RWPE1 (cell line): ENCODE measurements at places on chromosomes 12 and 14.

DNA sequence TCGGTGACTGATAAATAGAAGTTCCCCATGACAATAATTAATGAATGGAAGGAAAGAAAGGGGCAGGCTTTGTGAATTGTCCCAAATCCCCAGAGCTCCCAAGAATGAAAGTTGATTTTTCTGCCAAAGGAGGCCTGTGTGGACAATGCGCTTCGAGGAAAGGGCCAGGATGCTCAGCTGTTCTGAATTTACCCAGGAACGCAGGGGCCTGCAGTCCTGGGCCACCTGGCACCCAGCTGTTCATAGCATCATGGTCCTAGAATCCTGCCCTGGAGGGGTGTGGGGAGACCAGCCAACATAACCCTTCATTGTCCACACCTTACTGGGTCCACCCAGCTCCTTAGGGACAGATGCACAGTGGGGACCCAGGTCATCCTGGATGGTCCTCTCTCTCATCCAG is 587.5 kb downstream of the BCL11B start:
- DNase-seq = no peak

DNA sequence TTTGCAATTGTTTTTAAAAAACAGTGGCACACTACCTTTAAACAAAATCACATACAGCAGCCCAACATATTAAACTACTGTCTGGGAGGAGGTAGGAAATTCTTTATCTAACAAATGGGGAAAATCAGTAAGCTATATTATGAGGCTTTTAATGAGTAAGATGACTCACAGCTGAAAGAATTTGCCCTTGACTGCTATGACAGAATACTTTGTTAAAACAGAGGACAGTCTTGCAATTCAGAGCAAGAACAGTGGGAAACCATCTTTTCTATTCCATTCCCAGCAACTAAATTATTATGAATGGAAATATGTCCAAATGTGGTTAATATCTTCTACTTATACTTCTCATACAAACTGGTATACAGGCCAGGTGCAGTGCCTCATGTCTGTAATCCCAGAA is 49.2 kb upstream of the SGPP1 start:
- DNase-seq = peak; percentile 47

DNA sequence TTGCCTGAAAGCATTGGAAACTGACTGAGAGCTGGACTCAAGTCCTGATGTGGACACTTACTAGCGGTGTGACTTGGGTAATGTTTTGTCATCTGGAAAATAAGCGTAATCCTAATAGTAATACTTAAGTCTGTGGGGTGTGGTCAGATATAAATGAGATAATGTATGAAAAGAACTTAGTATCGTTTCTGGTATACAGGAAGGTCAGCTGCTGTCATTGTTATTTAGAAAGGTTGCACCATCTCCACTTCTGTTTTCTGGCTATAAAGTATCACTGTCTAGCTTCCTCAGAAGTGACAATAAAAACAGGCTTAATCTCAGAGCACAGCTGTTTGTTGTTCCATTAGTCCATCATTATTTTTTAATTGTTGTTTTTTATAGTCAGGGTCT is 34.1 kb upstream of the TUBA1C start:
- no peak for DNase-seq

GRCh38 chr12:1956716-1957115 is 38.3 kb upstream of the CACNA2D4 start:
- no peak for DNase-seq

DNA sequence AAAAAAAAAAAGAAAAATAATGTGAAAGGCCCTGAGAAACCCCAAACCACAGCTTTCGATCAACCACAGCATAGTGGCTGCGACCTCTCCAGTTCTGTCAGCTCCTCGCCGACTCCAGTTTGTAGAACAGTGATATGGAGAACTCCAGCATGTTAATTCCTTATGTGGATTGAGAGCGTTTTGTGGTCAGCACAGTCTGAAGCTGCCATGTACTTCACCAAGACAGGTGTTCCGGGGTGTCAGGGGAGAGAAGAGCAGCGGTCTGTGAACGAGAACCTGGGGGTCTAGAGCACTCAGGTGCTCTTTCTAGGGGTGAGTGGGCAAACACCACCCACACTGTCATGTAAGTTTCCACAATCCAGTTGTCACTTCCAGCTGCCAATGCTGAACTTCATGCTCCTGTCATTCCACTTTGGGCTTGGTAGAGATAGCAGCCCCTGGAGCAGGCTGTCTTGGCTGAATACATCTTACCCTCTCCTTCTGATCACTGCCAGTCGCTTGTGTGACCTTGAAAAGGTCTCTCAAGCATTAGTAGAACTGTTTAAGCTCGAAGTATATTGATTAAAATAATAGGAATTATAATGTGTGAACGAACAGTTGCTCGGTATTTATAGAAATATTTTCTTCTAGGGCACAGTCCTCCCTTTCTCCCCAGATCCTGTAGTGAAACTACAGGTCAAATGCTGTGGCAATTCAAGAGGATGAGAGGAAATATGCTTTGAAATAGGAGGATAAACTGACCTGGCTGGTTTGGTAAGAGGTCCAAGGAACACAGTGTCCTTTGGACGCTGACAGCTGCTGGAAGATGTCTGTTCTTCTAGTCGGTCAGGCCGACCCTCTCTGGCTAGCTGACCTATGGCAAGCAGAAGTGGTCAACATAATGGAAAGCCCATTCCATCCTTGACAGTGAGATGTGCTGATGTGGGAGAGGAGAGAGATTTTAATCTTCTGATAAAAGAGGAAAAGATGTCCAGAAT is 15.7 kb upstream of the MAX start:
- no peak for DNase-seq

DNA sequence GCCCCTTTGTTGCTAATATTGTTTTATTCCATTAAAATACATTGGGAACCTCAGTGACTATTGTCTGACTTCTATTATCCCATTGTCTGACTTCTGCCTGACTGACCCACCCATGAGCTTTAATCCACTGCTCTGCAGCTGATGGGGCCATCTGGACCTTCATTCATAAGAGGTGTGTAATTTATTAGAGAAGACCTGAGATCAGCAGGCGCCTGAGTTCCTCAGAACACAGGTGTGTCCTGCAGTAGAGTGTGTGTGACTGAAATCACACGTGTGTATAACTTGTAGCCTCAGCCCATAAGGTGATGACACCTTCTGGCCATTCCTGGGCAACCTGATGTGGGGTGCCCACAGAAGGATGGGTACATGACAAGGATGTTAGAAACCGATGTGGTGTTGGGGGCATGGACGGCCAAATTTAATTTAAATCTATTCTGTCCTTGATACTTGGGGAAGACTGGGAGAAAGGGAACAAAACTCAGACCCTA is 821.0 kb downstream of the TMEM121 start:
- DNase-seq = no peak

DNA sequence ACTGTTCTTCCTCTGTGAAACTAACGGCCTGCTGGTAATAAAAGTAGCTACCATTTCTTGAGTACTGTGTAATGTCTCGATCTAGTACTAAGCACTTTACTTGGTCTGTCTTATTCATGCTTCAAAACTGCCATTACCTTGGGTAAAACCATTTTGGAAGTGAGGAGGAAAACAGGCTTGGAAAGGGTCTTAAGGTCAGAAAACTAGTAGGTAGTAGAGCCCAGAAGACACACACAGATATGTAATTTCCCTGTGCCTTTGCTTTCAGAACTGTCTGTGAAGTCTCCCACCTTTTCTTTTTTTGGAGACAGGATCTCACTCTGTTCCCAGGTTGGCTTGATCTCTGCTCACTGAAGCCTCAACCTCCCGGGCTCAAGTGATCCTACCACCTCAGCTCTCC is 3.4 kb upstream of the DDX55 start:
- DNase-seq = no peak

DNA sequence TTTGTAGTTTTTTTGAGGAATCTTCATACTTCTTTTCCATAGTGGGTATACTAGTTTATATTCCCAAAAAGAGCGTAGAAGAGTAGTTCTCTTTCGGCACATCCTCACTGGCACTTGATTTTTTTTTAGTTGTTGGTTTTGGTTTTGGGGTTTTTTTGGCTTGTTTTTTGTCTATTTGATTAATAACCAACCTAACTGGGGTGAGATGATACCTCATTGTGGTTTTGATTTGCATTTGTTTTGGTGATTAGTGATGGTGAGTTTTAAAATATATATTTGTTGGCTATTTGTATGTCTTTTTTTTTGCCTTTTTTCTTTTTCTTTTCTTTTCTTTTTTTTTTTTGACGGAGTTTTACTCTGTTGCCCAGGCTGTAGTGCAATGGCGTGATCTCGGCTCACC is 69.7 kb upstream of the BTG1 start:
- no peak for DNase-seq

DNA sequence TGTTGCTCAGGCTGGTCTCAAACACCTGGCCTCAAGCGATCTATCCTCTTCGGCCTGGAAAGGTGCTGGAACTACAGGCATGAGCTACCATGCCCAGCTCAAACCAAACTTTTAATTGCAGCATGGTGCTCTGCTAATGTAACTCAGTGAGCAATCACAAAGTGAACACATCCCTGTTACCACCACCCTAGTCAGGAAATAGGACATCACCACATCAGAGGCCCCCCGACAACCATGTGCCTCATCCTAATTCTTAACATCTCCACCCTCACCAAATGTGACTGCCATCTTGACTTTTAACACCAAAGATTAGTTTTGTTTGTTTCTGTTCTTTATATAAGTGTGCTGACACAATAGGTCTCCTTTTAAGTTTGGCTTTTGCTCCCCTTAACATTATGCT is 22.8 kb upstream of the SDR39U1 start:
- DNase-seq = no peak

DNA sequence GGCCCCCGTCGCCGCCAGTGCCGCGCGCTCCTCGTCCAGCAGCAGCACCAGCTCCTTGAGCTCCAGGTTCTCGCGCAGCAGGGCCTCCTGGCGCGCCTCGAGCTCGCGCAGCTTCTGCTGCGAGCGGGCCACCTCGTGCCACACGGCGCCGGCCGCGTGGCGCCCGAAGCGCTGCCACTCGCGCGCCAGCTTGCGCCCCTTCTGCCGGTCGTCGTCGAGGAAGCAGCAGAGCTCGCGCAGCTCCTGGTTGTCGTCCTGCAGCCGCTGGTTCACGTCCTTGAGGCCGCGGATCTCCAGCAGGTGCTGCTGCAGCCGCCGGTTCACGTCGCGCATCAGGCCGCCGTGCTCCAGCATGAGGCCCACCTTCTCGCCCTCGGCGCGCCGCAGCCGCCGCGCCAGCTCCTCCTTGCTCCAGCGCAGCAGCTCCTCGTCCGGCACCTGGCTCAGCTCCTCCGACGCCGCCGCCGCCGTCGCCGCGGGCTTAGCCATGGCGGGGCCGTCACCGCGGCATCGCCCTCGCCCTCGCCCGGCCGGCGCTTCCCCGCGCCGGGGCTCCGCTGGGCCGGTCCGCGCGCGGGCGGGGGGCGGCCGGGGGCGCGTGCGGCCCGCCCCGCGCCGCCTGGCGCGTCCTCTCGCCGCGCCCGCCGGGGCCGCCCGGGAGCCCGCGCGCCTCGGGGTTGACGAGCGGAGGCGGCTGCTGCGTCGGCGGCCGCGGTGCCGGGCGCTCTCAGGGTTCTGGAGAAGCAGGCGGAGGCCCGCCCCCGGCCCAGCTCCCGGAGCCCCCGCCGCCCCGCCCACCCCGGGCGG is at the start of gene CCDC85C:
Gene CCDC85C (minus strand): TSS at position 737 of the 807 bp plus-strand sequence. CDS start 248 bp downstream, at position 489.
- DNase-seq = no peak

DNA sequence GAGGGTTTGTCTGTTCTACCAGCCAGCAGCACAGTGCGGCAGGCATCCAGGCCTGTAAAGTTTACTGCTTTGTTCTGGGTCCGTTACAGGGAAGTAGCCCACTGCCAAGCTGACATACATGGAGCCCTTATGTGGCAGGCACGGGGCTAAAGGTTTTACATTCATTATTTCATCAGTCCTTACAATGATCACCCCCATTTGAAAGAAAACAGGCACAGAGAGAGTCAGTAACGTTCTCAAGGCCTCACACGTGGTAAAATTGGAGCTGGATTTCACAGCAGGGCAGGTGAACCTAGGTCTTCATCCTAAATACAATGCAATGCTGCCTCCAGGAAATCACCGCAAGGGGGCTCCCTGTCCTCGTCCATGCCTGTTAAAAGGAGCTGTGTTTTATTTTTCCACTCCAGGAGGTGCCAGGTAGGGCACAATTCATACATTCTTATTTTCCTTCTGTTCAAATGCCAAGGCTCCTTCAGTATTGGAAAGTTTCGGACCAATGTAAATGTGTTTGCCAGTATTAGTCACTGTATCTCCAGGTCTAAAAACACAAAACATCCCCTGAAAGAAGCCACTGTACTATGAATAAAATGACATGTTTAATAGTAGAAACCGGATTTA is 172.2 kb upstream of the GZMB start:
- peak; percentile 37 for DNase-seq

- DNase-seq = no peak
Observed at GRCh38 chr14:103806805-103807204, 40.6 kb downstream of the PPP1R13B start.

DNA sequence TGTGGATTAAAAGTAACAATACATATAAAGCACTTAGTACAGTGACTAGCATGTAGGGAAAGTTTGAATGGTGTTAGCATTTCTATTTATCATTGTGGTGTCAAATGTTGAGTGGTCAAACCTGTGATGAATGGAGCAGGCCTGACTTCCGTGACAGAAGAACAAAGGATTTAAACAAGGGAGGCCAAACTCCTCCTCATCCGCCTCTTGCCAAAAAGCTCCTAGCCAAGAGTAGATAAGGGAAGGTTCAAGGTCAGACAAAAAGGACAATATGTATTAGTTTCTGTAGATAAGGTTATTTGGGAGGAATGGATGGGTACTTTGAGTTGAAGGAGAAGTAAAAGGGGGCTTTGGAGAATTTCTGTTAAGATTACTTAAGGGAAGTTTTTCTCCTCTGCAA is 6.5 kb downstream of the RNASE7 start:
- DNase-seq = no peak

DNA sequence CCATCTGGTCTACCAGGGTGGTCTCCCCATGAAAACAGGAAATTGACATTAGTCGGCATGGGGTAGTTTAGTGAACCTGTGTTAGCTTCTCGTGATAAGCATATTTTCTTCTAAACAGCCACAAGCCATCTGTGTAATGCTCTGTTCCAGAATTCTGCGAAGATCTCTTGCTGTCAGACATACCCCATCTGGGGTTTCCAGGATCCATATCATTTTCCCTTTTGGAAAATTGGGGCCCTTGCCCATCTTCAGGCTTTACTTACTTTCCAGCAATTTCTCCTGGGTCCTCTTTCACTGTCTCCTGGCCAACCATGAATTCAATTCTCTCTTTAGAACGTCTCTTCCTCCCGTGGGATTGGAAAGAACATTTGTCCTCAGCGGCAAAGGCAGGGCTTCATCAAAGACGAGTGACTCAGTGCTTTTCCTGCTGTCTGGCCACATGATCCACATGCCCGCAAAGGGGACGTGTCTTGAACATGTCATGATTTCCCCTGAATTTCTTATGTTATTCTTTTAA is 21.4 kb upstream of the NCOR2 start:
- DNase-seq = peak; percentile 83

GRCh38 chr14:37994846-37995372 is 212.8 kb upstream of the SSTR1 start:
- no peak for DNase-seq

- DNase-seq = no peak
Observed at GRCh38 chr12:92921877-92922276, 7.2 kb downstream of the EEA1 start.

GRCh38 chr12:70277973-70278372 is 34.7 kb downstream of the CNOT2 start:
- DNase-seq = no peak
